ENCODE measurements at places on chromosomes 6 and 20.

- no peak for DNase-seq
Observed at GRCh38 chr6:135390458-135390857, 107.1 kb downstream of the AHI1 start.

GRCh38 chr6:139490482-139490881, 116.0 kb upstream of the CITED2 start:
- DNase-seq = no peak

- DNase-seq = peak; percentile 90
Observed at GRCh38 chr6:75204217-75204958, 1.5 kb downstream of the COL12A1 start.

- DNase-seq = no peak
Observed at GRCh38 chr6:21965016-21965415, 331.8 kb downstream of the PRL start.

DNA sequence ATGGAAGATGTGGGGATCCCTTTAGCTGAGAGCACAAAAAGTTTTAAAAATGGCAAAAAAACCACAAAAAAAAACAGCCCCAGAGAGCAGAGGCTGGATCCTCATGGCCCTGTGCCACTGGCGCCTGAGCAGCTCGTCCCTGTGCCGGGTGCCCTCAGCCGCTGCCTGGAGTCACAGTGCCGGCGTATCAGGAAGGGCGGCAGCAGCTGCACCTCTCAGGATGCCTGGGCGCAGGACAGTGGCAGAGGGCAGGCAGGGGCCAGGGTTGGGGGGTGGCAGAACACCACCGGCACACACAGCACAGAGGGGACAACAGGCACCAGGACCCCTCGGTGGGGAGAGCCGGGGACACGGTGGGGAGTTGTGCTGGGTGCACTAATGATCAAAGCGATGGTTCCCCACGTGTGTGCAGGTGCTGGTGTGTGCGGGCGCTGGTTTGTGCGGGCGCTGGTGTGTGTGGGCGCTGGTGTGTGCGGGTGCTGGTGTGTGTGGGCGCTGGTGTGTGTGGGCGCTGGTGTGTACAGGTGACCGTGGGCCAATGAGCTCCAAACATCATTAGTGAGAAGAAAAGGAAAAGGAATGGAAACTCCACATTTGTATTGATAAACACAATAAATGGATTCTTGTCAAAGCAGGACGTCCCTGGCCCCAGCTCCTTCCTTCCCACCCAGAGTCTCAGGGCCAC, 1.5 kb upstream of the FRMD1 start:
- DNase-seq = no peak

- DNase-seq = no peak
Observed at GRCh38 chr6:121260651-121261102, 73.6 kb downstream of the TBC1D32 start.

- DNase-seq = peak; percentile 96
Observed at GRCh38 chr6:100880853-100881706, at the start of gene ASCC3. ASCC3 (minus strand) TSS chr6:100881329; CDS start chr6:100867997, 13,332 bp downstream.

DNA sequence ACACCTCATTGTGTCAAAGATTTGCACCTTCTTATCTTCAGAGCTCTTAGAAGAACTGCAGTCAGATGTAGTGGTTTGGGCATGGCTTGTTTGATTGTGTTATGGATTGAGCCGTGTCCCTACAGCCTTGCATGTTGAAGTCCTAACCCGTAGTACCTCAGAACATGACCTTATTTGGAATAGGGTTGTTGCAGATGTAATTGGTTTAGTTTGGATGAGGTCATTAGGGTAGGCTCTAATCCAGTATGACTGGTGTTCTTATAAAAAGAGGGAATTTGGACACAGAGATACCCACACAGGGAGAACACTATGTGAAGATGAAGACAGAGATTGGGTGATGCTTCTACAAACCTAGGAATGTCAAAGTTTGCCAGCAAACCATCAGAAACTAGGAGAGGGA, 35.4 kb upstream of the PHACTR2 start:
- no peak for DNase-seq

DNA sequence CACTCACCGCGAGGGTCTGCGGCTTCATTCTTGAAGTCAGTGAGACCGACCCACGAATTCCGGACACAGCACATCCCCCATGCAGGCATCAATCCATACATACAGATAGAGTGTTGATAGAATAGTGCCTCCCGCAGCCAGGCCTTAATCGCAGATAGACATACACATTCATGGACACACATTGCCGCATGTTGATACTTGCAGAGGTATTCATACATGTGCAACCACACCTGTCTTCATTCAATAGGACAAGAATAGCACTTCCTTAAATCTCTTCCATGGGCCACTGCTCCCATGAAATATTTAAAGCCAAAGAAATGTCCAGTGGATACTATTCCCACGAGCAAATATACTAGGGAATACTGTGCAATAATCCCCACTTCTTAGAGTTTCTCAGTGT, 170.5 kb downstream of the FRK start:
- no peak for DNase-seq
